Anterior cingulate cortex (tissue), 58 donors: ENCODE measurements at places on chromosomes 2 and 18.
A peak's percentile ranks its signal among the peaks of the same experiment; 100 is the strongest.

DNA sequence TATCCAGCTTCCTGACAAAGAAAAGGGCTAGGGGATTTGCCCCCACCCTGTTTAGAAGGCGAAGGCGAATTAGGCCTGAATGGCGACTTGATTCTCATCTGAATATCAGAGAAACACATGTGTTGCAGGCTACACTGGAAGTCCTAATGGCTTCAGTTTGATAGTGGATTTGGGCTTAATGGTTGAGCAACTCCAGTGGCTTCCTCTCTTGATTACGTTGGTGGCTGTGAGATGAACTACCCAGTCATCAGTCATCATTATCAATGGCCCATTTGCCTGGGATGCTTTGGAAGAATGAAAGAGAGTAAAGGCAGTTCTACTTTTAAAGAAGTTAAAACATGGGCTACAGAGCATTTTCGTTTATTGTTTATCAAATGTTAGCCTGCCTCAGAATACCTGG lies 60.9 kb upstream of the IL1R1 start:
- DNase-seq = no peak

DNA sequence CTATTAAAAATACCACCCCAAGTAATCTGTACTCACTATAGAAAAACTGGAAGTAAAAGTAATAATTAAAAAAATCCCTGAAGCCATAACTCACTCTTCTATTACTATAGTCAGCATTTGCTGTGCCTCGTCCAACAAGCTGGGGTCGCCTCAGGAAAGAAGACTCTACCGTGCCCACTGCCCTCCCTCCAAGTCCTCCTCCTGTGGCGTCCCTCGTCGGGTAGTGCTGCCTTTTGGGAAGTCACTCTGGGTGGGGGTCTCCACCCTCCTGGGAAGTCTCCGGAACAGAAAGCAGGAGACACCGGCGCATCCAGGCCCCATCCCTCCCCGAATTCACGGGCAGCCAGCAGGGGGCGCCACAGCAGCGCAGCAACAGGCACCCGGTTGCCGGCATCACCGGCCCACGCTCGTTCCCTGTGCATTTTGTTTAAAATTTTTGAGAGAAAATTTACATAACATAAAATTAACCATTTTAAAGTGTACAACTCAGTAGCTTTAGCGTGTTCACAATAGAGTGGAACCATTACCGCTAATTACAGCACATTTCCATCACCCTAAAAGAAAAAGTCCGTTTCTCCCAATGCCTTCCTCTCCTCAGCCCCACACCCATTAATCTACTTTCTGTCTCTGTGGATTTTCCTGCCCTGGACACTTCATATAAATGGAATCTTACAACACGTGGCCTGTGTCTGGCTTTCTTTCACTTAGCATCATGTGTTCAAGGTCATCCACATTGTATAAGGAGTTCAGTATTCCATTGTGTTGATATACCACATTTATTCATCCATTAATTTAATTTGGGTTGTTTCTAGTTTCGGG lies 62.2 kb downstream of the ADNP2 start:
- peak; percentile 27 for DNase-seq

- no peak for DNase-seq
Measured at GRCh38 chr2:32798829-32799228, 147.9 kb upstream of the LTBP1 start.

- no peak for DNase-seq
Measured at GRCh38 chr18:68282232-68282631, 432.7 kb downstream of the TMX3 start.

DNA sequence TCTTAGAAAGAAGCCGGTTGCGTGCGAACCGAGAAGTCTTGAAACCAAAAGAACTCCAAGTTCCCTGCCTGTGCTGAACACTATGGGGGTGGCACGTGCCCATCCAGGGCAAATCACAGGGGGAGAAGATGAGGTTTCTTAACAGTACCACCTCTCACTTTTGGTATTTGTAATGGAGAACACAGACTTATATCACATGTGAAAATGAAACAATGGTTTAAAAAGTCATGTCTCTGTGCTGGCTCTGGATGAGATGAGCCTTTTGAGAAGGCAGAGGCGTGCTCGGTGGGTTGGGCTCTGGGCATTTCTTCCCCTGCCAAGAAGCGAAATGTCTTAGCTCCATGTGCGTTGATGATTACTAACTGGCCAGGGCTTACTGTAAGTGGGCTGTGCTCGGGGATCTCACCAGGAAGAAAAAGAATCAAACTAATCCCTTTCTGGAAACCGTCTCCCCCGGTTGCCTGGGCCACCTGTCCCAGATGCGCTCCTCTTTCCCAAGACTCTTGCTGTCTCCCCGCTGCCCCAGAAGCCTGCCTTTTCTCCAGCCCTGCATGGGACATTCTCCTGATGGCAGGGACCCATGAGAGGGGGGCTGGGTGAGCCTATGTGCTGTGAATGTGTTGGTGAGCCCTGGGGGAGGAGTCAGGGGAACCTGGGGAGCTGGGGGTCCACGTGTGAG lies 252.9 kb downstream of the PRKCE start:
- DNase-seq = no peak

- no peak for DNase-seq
Measured at GRCh38 chr2:7539077-7539476, 621.9 kb downstream of the RNF144A start.

- DNase-seq = peak; percentile 16
Measured at GRCh38 chr2:86592547-86593230, 29.4 kb upstream of the CHMP3 start.

GRCh38 chr2:235841863-235842262 lies 326.3 kb downstream of the GBX2 start:
- DNase-seq = no peak

GRCh38 chr2:159399716-159400415 lies 113.4 kb upstream of the WDSUB1 start:
- DNase-seq = no peak

DNA sequence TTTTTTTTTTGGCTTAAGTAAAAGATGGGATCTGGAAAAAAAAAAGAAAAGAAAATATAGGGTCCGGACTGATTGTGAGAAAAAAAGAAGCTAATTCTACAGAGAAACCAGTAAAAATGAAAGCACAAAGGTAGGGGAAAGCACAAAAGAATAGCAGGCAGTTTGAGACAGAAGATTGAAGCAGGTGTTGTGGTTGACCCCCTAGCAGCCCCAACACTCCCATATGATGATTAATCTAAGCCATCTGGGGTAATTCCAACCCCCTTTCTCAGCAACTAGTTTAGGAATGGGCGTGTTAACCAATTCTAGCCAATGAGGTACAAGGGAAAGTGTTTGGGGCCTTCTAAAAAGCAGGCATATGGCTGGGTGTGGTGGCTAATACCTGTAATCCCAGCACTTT lies 77.0 kb downstream of the MBD2 start:
- no peak for DNase-seq

DNA sequence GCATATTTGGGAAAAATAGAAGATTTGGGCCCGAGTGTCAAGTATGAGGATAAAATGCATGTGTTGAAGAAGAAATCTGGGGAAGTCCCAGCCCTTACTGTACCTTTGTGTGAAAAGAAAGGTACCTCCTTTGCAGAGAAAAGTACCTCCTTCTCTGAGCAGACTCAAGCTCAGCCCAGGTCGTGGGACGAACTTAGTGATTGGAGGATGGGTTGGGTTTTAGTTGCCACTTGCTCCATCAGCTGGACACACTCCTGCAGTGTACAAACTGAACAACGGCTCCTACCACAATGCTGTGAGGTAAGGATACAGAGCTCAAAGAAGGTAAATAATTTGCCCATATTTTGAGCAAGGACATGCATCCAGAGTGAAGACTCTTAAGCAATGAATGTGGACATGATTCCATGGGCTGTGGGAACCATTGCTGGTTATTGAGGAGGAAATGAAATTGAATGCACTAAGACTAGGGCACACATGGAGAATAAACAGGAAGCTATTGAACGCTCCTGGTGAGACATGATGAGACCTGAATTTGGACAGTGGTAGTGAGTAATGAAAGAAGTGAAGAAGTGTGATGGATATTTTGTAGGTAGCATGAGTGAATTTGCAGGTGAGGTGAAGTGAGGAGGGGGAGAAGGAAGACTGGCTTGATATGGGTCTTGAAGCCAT lies 49.8 kb upstream of the IL1RL1 start:
- DNase-seq = no peak

GRCh38 chr2:2851806-2852777 lies 521.0 kb upstream of the MYT1L start:
- DNase-seq = no peak

DNA sequence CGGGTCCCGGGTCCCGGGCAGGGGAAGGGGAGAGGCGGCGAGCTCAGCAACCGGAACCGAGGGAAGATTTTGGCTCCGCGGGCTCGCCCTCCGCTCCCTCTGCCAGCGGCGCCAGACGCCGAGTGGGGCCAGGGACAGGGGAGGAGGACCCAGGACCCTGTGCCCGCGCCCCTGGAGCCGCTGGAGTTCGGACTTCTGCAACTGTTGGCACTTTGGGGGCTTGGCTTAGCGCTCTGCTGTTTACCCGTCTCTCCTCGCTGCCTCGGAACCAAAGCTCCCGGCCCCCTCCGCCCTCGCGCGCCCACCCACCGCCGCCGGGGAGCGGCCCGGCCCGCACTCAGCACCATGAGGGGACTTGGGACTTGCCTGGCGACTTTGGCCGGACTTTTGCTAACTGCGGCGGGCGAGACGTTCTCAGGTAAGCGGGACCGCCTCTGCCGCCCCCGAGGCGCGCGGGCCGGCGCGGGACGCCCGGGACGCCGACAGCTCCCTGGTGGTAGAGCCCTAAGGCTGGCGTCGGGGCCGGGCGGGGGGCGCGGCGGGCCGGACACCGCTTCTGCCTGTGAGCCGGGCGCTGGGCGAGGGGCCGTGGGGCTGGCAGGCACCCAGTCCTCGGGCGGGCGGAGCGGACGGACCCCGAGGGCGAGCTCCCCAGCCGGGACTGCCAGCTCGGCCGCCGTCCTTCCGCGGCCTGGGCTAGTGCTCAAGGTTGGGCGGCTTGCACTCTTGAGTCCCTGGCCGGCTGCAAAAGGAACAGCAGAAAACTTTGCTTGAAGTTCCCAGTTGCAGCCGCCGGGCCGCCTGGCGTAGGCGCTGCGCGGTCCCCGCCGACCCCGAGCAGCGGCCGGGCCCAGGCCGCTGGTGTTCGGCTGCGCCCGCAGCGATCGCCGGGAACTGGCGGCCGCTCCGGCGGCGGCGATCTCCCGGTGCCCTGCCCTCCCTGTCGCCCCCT lies 634 bp downstream of the PTPRM start:
- DNase-seq = no peak

GRCh38 chr2:148253685-148254084 lies 232.8 kb downstream of the MBD5 start:
- no peak for DNase-seq

DNA sequence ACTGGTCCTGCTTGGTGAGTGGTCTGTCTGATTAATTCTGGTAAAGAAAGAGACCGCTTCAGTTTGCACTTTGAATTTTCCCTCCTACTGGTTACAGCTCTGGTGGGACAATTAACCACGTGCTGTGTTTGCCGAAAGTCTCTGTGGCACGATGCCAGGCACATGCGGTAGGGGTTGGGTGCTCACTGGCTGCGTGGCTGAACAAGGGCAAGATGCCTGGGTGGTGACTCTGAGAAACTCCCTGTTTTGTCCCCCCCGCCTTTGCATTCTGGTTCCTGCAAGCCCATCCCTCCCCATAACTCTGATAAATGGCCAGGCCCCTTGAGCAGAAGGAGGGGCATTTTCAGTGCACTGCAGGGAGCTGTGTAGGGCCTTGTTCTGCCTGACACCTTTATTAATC lies 206.1 kb downstream of the TFCP2L1 start:
- DNase-seq = no peak

DNA sequence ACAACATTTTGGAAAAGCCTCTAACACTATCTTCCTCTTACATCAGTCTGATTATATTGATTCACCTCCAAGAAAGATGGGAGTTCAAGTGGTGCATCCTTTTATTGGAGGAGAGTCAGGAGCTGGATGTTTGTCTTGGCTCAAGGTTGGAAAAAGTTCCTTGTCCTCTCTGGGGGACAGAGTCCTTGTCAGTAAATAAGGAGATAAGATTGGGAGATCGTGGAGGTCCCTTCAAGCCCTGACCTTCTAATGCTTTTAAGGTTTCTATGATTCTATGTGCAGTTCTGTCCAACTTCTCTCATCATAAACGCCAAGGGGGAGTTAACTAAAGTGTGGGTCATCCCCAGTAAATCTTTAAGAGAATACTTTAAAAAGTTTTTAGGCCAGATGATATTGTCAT lies 60.9 kb upstream of the CCBE1 start:
- no peak for DNase-seq

DNA sequence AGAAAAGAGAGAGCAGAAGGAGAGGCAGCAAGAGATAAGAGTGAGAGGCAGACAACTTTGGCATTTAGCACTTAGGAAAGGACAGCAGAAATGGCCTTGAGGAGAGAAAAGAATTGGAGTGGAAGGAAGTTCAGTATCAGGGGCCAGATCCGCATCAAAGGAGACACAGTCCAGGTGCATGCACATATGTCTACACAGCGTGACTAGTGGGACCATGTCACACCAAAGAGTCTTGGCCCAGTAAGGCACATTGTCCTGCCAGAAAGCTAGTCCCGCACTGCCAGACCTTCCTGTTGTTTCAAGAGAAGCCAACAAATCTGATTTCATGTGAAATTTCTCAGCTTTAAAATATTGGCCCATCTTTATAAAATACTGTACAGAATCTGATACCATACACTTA lies 8.5 kb upstream of the STK39 start:
- no peak for DNase-seq

GRCh38 chr2:39530411-39530866 lies 93.4 kb upstream of the MAP4K3 start:
- no peak for DNase-seq

DNA sequence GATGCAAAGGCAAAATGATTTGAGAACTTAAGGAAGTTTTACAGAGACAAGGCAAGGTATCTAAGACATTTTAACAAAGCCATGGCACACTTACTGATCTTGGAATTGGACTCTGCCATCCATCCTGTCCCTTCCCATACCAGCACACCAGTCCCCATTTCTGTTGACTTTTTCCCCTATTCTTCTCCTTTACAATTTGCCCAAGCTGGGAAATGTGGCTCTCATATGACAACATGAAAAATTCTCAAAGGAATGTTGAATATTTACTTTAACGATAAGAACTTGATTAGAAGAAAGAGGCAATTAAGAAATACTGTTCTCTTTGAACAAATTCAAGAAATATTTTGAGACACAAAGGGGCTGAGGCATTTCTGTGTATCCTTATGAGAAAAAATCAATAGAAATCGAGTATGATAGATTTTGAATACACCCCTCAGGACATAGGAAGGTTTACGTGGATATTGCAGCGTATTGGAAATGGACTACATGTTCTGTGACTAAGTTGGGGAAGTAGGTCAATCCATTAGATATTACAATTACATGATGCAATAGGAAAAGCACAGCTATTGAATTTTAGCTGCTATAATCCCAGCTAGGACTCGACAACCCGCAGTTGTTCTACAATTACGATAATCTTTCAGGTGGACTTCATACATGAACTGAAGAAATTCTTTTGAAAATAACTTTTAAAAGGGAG lies 201.6 kb downstream of the TRIB2 start:
- no peak for DNase-seq

- no peak for DNase-seq
Measured at GRCh38 chr18:67731851-67732250, 215.3 kb upstream of the DSEL start.

- DNase-seq = no peak
Measured at GRCh38 chr2:96839875-96840850, 3.7 kb downstream of the ANKRD23 start.

GRCh38 chr2:48249025-48249424 lies 280.9 kb upstream of the STON1 start:
- DNase-seq = no peak
